ENCODE measurements at places on chromosomes 1 and 21.

DNA sequence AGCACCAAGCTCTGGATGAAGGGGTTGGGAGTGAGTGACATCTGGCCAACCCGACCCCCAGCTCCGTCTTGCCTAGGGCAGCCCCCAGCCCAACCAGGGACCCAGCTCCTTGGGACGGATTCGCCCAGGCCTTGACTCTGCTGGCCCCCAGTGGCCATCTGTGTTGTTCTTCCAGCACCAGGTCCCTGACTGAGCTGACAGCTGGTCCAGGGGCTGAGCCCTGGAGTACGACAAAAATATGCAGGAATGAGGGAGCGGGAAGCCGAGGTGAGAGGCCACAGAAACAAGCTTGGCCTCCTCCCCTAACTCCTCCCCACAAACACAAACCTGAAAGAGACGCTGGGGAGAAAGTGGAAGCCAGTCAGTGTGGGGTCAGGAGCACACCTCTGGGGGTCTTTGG, 55.0 kb upstream of the PAX7 start:
- DNase-seq, result peak; percentile 43

GRCh38 chr1:99638853-99639252, 7.1 kb upstream of the PALMD start:
- no peak for DNase-seq

DNA sequence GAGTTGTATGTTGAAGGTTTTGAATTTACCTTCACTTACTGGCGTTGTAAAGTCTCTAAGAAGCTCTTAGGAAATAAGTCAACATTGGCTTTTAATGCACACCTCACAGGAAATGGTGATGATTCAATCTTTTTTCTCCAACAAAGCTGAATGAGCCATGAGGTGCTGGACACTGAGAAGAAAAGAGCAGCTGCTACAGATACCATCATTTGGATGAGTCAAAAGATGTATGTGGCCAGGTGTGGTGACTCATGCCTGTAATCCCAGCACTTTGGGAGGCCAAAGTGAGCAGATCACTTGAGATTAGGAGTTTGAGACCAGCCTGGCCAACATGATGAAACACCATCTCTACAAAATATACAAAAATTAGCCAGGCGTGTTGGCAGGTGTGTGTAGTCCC, 3.3 kb upstream of the IL23R start:
- no peak for DNase-seq

- DNase-seq, result no peak
Observed at GRCh38 chr1:195866781-195867222, 741.4 kb downstream of the KCNT2 start.

DNA sequence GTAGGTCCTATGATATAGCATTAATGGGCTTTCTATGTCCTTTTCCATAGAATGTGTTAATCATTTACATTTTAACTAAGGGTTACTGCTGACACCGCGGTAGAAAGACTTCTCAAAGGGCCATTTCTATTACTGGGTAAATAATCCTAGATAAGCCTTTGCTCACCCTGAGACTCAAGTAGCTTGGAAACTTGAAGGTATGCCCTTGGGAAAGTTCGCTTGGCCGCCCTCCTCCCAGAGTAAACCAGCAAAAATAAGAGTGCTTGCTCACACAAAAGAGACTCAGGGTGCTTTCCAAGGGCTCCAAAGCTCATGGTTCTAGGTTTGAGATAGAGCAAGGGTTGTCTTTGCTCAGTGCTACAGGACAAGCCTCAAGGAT, 85.8 kb upstream of the TMPRSS2 start:
- peak; percentile 66 for DNase-seq

GRCh38 chr1:6353619-6353954, 40.0 kb downstream of the ACOT7 start:
- no peak for DNase-seq

GRCh38 chr21:34913811-34914210, 135.3 kb downstream of the RUNX1 start:
- DNase-seq, result peak; percentile 17

- no peak for DNase-seq
Observed at GRCh38 chr1:185914089-185914488, 179.9 kb downstream of the HMCN1 start.

- no peak for DNase-seq
Observed at GRCh38 chr1:70358921-70359564, 4.5 kb upstream of the ANKRD13C start.

- DNase-seq, result no peak
Observed at GRCh38 chr1:217540321-217540720, 90.6 kb downstream of the GPATCH2 start.

- peak; percentile 3 for DNase-seq
Observed at GRCh38 chr1:65176056-65176450, 28.1 kb downstream of the AK4 start.

- no peak for DNase-seq
Observed at GRCh38 chr1:169497317-169497716, 11.6 kb upstream of the SLC19A2 start.

- no peak for DNase-seq
Observed at GRCh38 chr1:10918531-10918930, 93.9 kb upstream of the TARDBP start.

- DNase-seq, result no peak
Observed at GRCh38 chr21:25995278-25995677, 175.3 kb downstream of the APP start.

DNA sequence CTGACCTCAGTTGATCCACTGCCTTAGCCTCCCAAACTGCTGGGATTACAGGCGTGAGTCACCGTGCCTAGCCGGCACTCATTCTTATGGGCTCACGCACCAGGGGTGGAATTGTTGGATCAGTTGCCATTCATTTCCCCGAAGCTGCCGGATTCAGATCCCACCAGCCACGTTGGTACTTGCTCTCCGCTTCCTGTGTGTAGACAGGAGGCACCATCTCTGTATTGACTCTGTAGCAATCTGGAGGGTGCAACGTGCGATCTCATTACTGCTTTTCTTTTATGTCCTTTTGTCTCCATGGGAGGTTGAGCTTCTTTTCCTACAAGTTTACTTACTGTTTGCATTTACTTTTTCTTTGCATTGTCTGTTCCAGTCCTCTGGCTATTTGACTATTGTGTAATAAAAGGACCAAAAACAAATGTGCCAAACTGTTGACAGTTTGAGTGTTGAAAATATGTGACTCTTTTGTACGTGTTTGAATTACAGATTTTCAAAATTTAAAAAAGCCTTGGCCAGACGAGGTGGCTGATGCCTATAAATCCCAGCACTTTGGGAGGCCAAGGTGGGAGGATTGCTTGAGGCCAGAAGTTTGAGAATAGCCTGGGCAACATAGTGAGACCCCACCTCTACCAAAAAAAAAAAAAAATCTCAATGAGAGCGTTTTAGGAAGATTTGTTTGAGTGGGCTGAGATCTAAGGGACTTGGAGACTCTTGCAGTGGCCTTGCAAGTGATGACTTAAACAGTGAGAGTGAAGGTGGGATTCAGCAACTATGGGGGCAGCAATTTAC, 39.1 kb downstream of the SPSB1 start:
- DNase-seq, result no peak

GRCh38 chr1:184867866-184868689, 106.2 kb downstream of the NIBAN1 start:
- no peak for DNase-seq
